WERI-Rb-1 (cell line): ENCODE measurements at places on chromosomes 13 and 19.

DNA sequence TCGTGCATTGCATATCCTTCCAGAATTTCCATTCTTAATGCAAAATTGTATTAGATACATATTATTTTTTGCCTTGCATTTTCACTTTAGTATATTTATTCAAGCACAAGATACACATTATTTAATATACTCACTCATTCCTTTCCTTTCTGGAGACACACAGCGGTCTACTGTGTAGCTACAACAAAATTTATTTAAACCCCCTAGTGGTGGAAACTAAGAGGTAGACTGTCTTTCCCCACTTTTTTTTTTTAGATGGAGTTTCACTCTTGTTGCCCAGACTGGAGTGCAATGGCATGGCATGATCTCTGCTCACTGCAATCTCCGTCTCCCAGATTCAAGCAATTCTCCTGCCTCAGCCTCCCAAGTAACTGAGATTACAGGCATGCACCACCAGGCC lies 2040.3 kb upstream of the PCDH20 start:
- DNase-seq, result no peak

- no peak for DNase-seq
Measured at GRCh38 chr13:92682832-92683517, 543.6 kb upstream of the GPC6 start.

DNA sequence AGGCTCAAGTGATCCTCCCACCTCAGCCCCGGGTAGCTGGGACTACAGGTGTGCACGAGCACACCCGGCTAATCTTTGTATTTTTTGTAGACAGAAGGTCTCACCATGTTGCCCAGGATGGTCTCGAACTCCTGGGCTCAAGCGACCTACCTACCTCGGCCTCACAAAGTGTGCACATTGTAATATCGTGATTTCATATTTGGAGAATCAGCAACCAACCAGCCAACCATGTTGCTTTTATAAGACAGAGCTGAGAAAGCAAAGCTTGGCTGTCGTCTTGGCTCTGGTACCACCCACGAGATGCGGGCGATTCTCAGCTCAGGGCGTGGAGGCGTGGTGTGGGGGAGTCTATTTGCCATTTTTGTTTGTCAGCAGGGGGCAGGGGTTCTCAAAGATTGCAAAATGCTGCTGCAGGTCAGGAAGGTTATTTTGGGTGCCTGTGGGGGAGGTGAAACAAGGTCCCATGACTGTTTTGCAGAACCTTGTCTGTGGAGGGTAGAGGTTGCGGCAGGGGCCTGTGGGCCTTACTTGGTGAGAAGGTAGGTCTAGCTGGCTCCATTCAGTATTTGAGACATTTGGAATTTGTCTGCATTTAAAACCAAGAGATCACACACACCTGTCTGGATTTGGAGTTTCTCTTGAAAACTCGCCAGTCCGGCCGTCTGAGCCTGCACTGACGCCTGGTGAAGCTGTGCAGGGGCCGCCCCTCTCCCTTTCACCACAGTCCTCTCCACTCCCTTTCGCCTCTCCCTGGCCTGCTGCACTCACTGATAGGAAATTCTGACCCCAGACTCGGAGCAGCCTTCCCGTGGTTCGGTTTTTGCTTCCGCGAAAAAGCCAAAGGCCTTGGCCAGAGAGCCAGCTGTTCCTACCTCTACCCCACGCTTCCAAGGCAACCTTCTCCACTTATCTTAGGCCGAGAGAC lies 15.4 kb downstream of the TNFAIP8L1 start:
- DNase-seq, result no peak

DNA sequence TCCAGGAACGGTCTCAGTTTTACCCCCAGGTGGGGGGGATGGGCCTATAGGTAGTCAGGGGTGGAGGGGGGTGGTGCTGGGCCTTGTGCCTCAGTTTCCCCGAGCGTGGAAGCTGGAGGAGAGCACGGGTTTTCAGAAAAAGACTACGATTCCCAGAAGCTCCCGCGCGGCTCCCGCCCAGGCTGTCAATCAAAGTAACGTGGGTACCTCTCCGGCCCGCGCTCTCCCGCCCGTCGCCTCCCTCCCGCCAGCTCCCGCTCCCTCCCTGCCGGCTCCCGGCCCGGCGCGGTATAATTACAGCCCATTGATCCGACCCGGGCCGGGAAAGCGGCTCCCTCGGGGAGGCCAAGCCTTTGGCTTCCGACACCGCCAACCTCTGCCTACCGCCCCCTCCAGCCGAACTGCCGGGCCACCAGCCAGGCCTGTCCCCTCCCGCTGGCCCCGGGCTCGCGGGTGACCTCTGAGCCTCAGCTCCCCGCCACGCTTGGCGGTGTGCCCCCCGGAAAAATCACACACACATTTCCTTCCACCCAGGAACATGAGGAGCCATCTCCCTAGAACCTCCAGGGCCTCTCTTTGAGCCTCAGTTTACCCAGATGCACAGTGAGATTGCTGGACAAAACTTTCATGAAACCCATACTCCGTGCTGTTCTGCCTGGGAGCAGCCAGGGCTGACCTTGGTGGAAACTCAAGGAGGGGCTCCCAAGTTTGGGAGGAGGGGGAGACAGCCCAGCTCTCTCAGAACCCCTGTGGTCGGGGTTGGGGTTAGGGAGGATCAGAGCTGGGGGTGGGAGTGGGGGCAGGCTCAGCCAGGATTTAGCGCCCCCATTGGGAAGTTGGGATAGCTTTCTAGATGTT lies 7.3 kb upstream of the TLE2 start:
- DNase-seq, result peak; percentile 97

- DNase-seq, result no peak
Measured at GRCh38 chr19:30074741-30075715, 133.0 kb downstream of the URI1 start.
